ENCODE measurements at places on chromosomes 2 and 18. TPM values are rescaled to one million over a fixed set of nuclear protein-coding genes. Genes with fewer than 3 reads are reported as not detected.

DNA sequence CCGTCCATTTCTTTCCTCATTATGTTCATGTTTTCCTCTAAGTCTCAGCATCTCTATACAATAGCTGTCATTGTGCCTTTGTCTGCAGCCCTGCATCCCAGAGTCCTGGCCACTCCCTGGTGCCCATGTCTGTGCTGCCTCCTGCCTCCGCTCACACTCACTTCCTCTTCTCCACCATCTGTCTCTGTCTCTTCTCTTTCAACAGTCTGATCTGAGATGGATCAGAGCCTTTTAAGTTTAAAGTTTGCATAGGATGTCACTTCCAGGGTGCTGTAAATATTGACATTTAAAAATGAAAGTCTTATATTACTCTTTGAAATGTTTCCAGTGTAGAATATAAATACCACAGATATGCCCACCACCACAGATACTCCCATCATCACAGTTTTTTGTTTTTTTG lies 42.7 kb downstream of the UBE2F start:
- DNase-seq: no peak

DNA sequence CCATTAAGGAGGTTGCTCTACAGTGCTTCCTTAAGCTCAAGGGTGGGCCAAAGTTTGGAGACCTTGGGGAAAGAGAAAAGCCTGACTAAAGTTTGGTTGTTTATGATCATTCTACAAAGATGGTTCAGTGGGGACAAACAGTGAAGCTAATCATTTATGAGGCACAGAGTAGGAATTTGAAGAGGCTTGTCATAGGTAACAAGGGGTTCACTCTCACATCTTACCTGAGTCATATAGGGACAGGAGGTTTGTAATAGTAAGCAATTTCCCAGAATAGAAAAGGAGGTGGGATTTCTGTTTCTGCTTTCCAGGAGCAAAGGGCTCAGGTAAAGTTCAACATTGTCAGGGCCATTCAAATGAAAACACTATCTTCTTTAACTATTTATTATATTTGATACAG lies 787.9 kb downstream of the CPS1 start:
- no peak for DNase-seq

- no peak for DNase-seq
Measured at GRCh38 chr2:129189617-129190319, 789.7 kb upstream of the RAB6C start.

GRCh38 chr2:216866515-216867095 lies 6.7 kb upstream of the TNP1 start:
- DNase-seq: no peak

GRCh38 chr18:31710826-31711225 lies 26.4 kb upstream of the B4GALT6 start:
- DNase-seq: no peak

DNA sequence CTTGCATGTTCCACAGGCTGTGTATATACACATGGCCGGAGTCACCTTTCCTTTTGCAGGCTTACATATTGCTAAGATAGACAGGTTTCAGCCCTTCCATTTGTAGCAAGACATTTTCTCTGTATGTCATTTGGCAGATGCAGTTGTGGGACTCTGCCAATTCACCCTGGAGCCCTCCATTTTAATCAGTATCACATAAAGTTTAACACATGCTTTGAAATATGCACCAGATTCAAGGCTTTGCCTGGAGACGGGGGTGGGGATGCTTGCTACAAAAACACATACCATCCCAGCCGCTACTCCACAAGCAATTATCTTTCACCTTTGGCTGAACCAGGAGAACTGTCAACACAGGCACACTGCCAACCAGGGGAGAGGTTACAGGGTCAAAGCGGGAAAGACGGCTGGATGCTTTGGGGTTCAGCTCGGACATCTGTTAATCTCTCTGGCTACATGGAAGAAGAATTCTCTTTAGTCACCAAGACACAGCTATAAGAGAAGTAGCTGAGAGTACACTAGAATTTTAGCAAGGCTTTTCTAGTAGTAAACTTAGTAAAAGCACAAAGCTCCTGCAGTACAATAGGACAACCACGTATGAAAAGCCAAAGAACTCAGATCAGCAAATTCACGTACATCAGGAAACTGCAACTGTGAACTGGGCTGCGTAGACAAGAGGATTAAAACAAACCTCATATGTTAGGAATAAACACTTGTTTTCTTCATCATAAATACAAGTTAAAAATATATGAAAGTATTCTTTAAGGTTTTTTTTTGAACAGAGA lies 130.9 kb downstream of the EXOC6B start:
- DNase-seq: peak; percentile 77

GRCh38 chr2:120235681-120236080 lies 12.5 kb upstream of the TMEM185B start:
- DNase-seq: no peak

- no peak for DNase-seq
Measured at GRCh38 chr2:24009680-24010476, at the start of gene MFSD2B. TSS of gene MFSD2B (plus strand) at chr2:24010085. CDS start at chr2:24010097, 12 bp downstream.

- DNase-seq: no peak
Measured at GRCh38 chr2:217650716-217651360, 352.0 kb downstream of the TNS1 start.

- no peak for DNase-seq
Measured at GRCh38 chr18:78330766-78331165, 648.9 kb upstream of the SALL3 start.

DNA sequence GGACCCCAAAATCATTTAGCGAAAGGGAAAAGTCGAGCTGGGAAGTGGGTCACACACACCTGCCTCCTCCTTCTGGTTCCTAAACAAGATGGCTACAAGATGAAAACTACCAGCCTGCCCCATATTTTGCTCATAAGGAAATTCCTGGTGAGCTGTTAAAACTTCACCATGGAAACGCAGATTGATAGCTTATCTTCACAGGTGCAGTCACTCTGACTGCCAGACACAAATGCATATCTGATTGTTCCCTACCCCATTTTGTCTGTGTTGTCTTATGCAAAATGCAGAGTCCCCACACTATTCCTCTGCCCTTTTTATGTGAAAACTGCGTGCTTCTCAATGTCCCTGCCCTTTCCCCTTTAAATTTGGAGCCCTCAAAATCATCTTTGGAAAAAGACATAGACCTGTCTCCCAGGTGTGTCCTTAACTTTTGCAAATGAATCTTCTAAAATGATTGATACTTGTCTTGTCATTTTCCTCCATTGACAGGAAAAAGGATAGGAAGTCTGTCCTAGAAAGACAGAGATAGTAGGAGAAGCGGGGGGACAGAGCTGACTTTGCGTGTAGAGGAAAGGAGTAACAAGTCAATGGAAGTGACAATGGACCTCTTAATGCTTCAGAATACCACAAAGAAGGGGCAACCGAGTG lies 38.9 kb upstream of the THOC1 start:
- no peak for DNase-seq

- DNase-seq: peak; percentile 10
Measured at GRCh38 chr2:233940376-233941276, 23.5 kb downstream of the TRPM8 start.

DNA sequence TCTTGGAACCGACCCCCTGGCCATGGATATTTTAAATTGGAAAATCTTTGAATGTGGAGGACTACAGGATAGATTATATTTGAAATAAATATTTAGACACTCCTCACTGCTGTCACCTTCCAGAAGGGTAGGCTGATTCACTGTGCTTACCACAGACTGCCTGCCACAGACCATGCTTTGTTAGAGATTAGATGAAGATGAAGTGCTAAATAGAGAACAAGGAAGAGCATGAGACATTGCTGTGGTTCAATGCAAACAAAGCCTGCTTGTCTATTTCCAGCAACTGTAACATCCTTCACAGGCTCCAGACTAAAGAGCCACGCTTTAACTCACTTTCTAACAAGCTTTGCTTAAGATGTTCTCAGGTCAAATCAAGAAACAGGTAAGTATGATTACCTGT lies 81.0 kb upstream of the TMEM17 start:
- no peak for DNase-seq

- DNase-seq: peak; percentile 72
Measured at GRCh38 chr2:111659361-111660333, 224.3 kb downstream of the ANAPC1 start.

- no peak for DNase-seq
Measured at GRCh38 chr2:234548695-234549420, 52.0 kb upstream of the ARL4C start.

- DNase-seq: no peak
Measured at GRCh38 chr2:15246870-15247269, 314.3 kb downstream of the NBAS start.

The APLF gene
- 0.85 TPM for polyA plus RNA-seq

The KCNJ3 gene
- polyA plus RNA-seq: not detected

The STAT4 gene
- polyA plus RNA-seq: 0.78 TPM

The DNER gene
- polyA plus RNA-seq: 1.6 TPM

The STARD6 gene
- polyA plus RNA-seq: not detected
